ENCODE measurements at places on chromosomes 16 and 17.

DNA sequence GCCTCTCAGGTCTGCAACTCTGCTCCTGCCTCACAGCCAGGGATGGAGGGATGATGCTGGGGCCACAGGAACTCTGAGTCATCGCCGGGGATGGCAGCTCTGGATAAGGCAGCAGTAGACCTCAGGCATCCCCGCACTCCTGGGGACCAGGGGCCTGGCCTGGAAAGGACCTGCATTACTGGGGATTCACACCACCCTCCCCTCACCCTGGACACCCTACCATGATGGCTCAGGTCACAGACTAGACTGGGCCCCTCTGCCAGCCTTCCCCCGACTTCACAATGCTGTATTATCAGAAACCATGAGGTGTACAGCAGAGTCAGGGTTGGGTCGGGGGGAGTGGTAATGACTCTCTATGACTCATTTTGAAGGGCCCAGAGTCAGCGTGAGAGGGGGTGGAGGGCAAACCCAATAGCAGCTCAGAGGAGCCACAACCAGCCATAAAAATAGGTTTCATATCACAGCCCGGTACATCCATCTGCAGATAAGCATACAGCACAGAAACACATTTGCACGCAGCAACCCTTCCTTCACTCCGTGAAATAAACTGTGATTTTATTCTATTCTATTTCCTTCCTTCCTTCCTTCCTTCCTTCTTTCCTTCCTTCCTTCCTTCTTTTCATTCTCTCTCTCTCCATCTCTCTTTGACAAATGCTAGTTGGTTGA lies 28.8 kb downstream of the DYNLRB2 start:
- no peak for DNase-seq

DNA sequence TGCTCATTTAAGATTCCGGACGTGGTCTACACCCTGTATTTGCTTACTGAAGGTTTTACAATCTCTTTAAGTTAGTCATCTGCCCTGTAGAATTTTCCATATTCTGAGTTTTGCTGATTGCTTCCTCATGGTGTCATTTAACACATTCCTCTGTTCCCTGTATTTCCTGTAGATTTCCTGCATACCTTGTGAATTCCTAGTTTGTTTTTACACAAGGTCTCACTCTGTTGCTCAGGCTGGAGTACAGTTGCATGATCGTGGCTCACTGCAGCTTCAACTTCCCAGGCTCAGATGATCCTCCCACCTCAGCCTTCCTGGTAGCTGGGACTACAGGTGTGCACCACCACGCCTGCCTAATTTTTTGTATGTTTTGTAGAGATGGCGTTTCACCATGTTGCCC lies 66.8 kb downstream of the CMIP start:
- DNase-seq = no peak

GRCh38 chr17:45745601-45746494 lies 38.3 kb upstream of the CRHR1 start:
- DNase-seq = no peak

DNA sequence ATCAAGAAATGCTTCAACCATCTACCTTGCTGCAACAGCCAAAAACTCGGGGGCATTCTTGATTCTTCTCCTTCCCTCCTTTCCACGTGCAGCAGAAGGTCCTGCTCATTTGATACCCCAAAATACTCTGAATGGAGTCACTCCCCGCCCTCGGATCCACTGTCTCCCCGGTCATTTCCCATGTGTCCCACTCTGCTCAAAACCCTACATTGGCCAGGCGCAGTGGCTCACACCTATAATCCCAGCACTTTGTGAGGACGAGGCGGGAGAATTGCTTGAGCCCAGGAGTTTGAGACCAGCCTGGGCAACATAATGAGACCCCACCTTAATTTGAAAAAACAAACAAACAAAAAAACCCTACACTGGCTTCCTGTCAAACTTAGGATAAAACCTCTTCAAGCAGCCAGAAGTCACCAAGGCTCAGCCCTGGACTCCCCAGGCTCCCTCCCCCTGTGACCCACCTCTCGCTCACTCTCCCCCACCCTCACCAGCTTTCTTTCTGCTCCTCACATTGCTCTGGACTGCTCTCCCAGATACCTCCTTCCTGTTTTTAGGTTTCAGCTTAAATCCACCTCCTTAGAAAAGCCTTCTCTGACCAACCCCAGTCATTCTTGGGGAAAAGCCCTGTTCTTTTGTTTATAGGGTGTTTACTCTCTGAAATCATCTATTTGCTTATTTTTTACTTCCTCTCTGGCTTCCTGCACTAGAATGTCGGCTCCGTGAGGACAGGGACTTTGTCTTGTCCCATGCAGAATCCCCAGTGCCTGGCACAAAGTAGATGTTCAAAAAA lies 2.8 kb downstream of the SLC13A2 start:
- no peak for DNase-seq

- no peak for DNase-seq
These were observed 9.4 kb downstream of the KIAA0513 start for GRCh38 chr16:85037050-85037410.

DNA sequence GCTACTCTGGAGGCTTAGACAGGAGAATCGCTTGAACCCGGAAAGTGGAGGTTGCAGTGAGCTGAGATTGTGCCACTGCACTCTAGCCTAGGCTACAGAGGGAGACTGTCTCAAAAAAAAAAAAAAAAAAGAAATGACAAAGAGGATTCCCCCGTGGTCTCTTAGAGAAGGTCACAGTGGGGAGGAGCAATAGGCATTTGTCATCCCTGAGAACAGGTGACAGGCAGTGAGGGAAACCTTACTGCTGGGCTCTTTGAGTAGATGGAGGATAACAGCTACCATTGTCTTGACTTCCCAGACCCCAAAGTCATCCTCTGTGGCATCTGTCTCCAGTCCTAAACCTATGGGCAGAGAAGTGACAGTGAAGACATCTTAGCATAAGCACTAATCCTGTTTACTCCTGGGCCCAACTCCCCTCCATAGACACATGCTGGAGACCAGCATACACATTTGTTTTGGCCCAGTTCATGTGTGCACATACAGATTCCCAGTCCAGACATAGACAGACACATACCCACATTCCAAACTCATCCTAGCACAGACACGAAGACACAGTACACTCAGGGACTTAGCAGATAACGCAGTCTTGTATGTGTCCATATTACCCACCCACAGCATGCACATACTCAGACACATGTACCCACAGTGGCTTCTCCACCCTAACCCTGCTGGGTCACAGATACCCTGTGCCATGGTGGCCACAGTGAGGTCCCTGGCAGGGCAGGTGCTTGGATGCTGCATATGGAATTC lies 2.7 kb downstream of the ESRP2 start:
- no peak for DNase-seq

- DNase-seq = no peak
These were observed 3.0 kb upstream of the MTMR4 start for GRCh38 chr17:58517378-58517927.

DNA sequence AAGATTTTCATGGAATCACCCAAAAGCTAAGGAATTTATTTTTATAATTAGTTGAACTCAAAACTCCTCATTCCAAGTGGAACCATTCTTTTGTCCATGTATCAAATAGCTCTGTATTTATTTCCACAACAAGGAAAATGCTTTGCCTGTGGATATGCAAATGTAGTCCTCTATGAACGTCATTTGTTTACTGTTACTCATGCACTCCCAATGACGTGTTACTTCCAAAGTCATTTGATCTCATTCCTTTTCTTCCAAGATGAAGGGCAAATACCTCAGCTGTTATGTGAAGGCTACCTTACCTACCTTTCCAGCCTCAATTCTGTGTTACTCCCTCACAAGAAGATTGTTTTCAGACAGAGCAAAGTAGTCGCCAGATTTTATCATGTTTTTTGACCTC lies 83.7 kb downstream of the ITFG1 start:
- DNase-seq = no peak

- no peak for DNase-seq
These were observed 4.1 kb upstream of the SNTB2 start for GRCh38 chr16:69182730-69183416.

DNA sequence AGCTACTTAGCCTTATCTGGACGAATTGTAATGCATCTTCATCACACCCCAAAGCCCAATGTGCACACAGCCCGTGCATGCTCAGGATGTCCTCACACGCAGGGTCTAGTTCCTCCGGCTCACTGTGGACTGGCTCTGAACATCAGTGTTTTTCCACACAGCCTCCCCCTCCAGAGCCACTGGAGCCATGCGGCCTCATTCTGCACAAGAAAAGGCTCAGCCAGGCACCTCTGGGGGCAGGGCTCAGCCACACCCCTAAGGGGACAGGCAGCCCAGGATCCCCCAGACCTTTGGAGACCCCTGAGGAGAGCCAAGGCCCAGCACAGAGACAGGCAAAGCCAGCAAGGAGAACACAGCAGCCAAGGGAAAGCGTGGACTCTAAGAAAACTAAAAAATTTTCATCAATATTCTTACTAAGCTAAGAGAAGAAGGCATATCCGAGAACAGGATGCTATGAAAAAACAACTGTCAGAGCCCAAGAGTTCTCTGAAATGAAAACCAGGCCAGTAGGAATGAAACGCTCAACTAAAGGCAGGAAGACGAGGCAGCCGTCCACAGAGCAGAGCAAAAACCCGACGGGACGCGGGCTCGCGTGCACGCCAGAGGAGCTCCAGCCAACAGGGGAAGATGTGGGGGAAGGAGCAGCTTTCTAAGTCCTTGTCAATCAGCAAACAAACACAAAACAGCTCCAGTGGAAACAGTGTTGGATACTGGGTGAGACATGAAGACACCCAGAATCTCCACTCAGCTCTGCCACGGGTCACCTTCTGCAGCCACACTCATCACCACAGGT lies 34.5 kb downstream of the MAP1LC3B start:
- no peak for DNase-seq

- DNase-seq = no peak
These were observed 114.6 kb downstream of the SLC39A11 start for GRCh38 chr17:72977771-72978417.

- DNase-seq = no peak
These were observed 634.1 kb upstream of the RBFOX1 start for GRCh38 chr16:6698548-6698947.

- no peak for DNase-seq
These were observed 8.4 kb upstream of the ARHGAP17 start for GRCh38 chr16:25023556-25023955.

DNA sequence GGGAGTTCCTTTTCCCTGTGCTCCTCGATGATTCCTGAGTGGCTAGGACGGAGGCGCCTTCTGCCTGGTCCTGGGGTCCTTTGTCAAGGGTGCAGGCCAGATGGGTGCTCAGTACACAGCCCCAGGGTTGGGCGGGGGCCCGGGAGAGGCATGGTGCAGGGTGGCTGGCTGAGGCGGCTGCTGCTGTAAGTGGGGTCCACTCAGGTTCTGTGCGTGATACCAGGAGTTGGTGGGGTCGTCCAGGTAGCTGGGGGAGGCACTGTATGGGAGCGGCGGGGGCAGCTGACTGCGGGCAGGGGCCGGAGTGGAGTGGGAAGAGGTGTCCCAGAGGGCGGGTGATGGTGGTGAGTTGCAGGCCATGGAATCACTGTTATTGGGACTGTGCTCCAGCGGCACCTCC lies 3.6 kb downstream of the DLX3 start:
- DNase-seq = no peak

DNA sequence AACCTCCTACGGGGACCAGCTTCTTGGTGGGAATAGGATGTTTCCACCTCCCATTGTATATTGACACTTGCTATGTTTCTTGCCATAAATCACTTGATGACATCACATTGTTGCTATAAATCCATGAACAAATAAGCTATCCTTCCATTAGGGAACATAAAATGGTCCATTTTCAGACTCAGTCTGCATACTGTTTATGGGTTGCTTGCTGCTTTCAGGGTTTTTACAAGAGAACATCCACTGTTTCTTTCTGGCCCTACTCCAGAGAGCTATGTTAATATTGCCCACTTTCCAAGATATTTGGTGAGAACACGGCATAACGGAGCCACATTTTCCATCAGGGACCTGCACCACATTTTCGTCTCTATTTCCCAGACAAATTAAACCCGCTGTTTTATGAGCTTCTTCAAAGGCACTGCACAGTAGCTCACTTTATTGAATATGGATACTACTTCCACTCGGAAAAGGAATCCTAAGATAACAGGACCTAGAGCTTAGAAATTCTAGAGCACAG lies 800.2 kb downstream of the KCNJ2 start:
- DNase-seq = no peak

DNA sequence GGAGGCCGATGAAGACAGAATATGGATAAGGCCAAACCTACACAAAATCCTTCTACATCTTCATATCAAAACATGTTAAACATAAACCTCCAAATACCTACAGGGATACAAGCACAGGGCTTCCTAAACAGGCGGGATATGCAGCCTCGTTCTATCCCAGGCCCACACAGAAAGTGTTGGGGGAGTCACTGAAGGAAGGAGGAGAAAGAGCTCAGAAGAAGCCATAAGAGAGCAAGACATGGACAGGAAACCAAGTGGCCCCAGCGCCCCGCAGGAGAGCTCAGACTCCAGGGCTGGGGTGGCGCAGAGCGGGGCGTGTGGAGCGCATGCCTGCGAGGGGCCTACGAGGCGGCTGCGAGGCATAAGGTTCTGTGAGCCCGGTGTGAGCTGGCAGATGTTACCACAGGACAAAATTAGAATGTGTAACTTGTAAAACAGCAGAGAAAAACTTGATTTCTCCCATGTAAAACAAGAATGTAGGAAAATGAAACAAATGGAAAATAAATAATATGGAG lies 11.0 kb upstream of the FASN start:
- DNase-seq = no peak

- DNase-seq = no peak
These were observed at the start of gene EVI2A for GRCh38 chr17:31321481-31321880. TSS of gene EVI2A (minus strand) at chr17:31321622. CDS start at chr17:31319013, 2,609 bp downstream.

GRCh38 chr16:1613728-1614455 lies 1.7 kb downstream of the CRAMP1 start:
- DNase-seq = peak; percentile 18

DNA sequence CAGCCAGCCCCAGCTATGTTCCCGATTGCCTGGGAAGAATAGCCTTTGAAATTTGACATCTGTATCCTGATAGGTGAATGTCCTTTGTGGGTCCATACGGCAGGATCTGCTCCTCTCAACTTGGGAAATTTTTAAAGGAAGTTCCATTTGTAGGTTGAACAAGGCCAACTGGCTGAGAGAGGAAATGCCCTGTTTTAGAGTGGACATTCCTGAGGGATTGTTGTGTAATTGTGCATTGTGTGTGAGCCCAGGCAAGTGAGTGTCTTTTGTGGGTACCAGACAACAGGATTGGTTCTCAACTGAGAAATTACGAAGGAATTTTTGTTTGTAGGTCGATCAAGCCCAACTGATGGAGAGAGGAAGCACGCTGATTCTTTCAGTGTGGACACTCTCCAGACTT lies 2.6 kb upstream of the CPHXL2 start:
- DNase-seq = no peak

GRCh38 chr16:1743376-1744337 lies 27.7 kb downstream of the NME3 start:
- DNase-seq = no peak

- DNase-seq = no peak
These were observed 19.2 kb upstream of the CACNG4 start for GRCh38 chr17:66945147-66945835.

- peak; percentile 4 for DNase-seq
These were observed 19.3 kb upstream of the RBFOX3 start for GRCh38 chr17:79630126-79630525.

GRCh38 chr17:49578952-49579500 lies 3.4 kb downstream of the NXPH3 start:
- DNase-seq = no peak

Measured in progenitor cell of endocrine pancreas (in vitro differentiated cells).